ENCODE measurements at places on chromosomes 7 and 10. TPM values are rescaled to one million over a fixed set of nuclear protein-coding genes. Genes with fewer than 3 reads are reported as not detected.

The MUC3A gene
- not detected for polyA plus RNA-seq

The SH2B2 gene
- 0.24 TPM for polyA plus RNA-seq

The CCDC172 gene
- polyA plus RNA-seq: not detected

The TFPI2 gene
- polyA plus RNA-seq: not detected

The GLI3 gene
- not detected for polyA plus RNA-seq

The SPACDR gene
- 0.32 TPM for polyA plus RNA-seq

The CTAGE8 gene
- 0.35 TPM for polyA plus RNA-seq

The MAGI2 gene
- polyA plus RNA-seq: not detected

GRCh38 chr7:140870003-140870402 is 54.7 kb downstream of the BRAF start:
- no peaks in the 10 kb centered on the region for H3K4me1 ChIP-seq
- H3K27me3 ChIP-seq: no peaks in the 10 kb centered on the region
- peaks cover under 1% of the 10 kb centered on the region for H3K36me3 ChIP-seq
- DNase-seq: no peak
- H3K27ac ChIP-seq: no peak overlapping the region
- no peak overlapping the region for H3K4me3 ChIP-seq

DNA sequence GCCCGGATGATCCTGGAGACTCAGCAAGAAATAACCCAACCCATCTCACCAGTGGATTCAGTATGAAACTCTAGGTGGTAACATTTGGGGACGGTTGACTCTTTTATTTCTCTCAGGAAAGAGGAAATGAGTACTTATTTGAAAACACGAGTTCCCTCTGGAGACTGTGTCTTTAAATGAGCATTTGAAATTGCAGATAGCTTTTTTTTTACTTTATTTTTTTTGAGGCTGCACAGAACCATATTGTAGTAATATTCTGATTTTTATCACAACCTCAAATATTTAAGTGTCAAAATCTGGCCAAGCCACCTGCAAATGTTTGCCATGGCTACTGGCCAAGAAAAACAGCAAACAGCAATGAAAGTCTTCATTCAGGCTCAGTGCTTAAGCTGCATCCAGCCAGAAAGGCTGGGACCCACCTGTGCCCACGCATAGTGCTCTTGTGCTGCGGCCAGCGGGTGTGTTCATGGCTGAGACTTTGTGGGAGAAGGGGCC is 160.8 kb downstream of the CREB5 start:
- no peaks in the 10 kb centered on the region for H3K4me1 ChIP-seq
- H3K27ac ChIP-seq: no peak overlapping the region
- no peaks in the 10 kb centered on the region for H3K36me3 ChIP-seq

DNA sequence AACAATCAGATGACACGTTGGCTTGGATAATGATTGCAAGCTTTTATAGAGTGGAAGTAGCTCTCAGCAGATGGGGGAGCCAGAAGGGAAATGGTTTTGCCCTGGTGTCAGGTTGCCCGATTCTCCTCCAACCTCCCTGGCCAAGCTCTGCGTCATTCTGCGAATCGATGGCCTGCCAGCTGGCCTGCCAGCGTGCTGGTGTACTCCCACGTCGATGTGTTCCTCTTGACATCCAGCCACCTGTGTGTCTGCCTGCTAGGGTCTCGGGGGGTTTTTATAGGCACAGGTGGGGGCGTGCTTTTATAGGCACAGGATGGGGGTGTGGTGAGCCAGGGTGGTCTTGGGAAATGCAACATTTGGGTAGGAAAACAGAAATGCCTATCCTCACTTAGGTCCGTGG is 4.6 kb downstream of the NET1 start:
- no peak overlapping the region for H3K27ac ChIP-seq
- DNase-seq: no peak
- peaks cover 4% of the 10 kb centered on the region for H3K4me1 ChIP-seq
- no peak overlapping the region for H3K4me3 ChIP-seq

DNA sequence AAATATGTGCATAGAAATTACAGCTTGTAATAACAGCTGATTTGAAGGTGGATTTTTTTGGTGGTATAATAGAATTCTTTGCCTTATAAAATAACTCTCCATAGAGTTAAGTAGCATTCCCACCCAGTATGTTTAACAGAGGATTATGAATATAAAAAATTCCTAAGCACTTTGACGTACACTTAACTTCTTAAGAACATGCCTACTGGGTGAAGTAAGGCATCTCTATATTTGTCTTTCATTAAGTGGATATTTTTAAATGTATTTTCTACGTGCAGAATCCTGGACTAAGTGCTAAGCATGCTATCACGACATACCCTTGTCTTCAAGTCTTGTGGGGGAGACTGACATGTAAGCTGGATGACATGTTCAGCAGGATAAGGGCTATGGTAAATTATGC is 217.7 kb upstream of the BMPER start:
- no peaks in the 10 kb centered on the region for H3K27me3 ChIP-seq
- H3K27ac ChIP-seq: no peak overlapping the region
- H3K36me3 ChIP-seq: no peaks in the 10 kb centered on the region
- H3K4me3 ChIP-seq: no peak overlapping the region
- H3K4me1 ChIP-seq: no peaks in the 10 kb centered on the region

- no peaks in the 10 kb centered on the region for H3K4me1 ChIP-seq
- no peak overlapping the region for H3K4me3 ChIP-seq
- H3K27me3 ChIP-seq: no peaks in the 10 kb centered on the region
- H3K27ac ChIP-seq: no peak overlapping the region
- no peak for DNase-seq
Measured at GRCh38 chr7:153400735-153401593, 641.4 kb downstream of the ACTR3B start.

GRCh38 chr10:133008736-133009135 is 66.4 kb upstream of the CFAP46 start:
- H3K36me3 ChIP-seq: no peaks in the 10 kb centered on the region
- H3K4me3 ChIP-seq: no peak overlapping the region
- H3K27ac ChIP-seq: no peak overlapping the region
- no peaks in the 10 kb centered on the region for H3K4me1 ChIP-seq

- H3K27ac ChIP-seq: no peak overlapping the region
- H3K4me3 ChIP-seq: no peak overlapping the region
- H3K4me1 ChIP-seq: no peaks in the 10 kb centered on the region
- no peaks in the 10 kb centered on the region for H3K27me3 ChIP-seq
Measured at GRCh38 chr7:108358553-108358952, 97.7 kb downstream of the NRCAM start.

DNA sequence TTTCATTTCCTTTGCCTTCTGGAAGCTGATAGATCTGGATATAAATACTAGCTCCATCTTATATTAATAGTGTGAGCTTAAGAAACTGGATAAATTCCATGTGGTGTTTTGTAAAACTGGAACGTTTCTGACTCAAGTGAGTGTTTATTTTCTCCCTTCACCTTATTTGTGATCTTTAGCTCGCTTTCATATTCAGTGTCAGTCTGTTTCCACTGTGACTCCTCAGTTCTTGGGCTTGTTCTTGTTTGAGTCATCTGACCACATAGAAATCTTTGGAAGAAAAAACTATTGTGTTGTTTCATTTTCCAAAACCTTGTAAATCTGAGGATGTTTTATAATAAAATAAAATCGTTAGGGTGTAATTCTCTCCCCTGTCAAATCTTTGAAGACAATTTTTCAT is 186.4 kb downstream of the POLR1F start:
- H3K4me3 ChIP-seq: no peak overlapping the region
- DNase-seq: no peak
- H3K36me3 ChIP-seq: no peaks in the 10 kb centered on the region
- no peaks in the 10 kb centered on the region for H3K4me1 ChIP-seq
- no peaks in the 10 kb centered on the region for H3K27me3 ChIP-seq

- DNase-seq: peak; percentile 77
- H3K4me1 ChIP-seq: peaks cover 70% of the 10 kb centered on the region
- peak overlapping the region; percentile 97 for H3K27ac ChIP-seq
- H3K27me3 ChIP-seq: no peaks in the 10 kb centered on the region
- H3K4me3 ChIP-seq: peak overlapping the region; percentile 88
- peaks cover 8% of the 10 kb centered on the region for H3K36me3 ChIP-seq
Measured at GRCh38 chr10:17655567-17656146, 11.7 kb downstream of the STAM start.

DNA sequence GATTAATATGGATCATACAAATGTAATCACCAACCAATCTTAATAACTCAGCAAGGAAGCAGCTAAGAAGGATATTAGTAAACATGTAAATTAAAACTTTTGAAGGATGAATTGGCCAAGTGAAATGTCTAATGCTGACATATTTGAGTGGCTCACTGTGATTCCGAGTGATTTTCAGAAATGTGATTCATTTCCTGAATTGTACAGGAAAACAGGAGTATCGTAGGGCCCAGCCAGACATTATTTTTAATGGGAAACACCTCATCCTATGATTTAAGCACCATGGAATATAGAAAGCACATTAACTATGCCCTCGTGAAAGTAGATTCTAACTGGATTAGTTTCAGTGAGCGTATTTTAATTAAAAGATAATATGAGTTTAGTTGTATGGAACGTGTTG is 82.3 kb downstream of the LHFPL3 start:
- no peak overlapping the region for H3K4me3 ChIP-seq
- H3K36me3 ChIP-seq: no peaks in the 10 kb centered on the region
- no peak overlapping the region for H3K27ac ChIP-seq
- no peak for DNase-seq

GRCh38 chr7:2016021-2016631 is 216.6 kb downstream of the MAD1L1 start:
- DNase-seq: no peak
- peaks cover 7% of the 10 kb centered on the region for H3K4me1 ChIP-seq
- no peak overlapping the region for H3K27ac ChIP-seq
- H3K4me3 ChIP-seq: no peak overlapping the region

DNA sequence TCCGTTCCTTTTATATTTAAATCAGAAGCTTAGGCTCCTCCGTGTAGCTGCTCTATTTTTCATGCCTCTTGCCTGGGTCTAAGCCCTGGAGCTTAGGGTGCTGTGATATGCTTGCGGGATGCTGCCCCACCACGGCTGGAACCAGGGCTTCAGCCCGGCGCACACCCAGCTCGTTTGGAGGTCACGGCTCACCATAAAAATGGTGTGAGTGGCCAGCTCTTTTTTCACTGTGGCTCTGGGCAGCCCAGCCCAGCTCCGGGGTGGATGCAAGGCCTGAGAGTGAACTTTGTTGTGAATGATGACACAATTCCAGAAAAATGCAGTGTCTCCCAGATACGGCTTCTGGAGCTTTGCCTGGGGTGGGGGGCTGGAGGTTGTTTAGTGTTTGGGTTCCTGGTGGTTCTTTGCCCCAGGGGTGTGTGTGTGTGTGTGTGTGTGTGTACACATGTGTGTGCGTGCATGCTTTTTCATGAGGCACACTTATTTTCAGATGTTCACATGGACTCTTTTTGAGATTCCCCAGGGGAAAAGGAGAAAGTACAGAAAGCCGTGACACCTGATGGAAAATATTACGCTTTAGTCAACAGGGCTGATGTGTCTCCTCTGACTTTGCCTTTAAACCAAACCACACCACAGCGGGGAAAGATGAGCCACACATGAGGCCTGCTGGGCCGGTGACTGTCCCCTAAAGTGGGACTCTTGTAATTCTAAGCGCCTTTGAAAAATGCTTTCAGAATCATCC is 46.2 kb downstream of the GRK5 start:
- no peak for DNase-seq
- no peaks in the 10 kb centered on the region for H3K36me3 ChIP-seq
- H3K27ac ChIP-seq: peak overlapping the region; percentile 14

GRCh38 chr7:145839814-145840213 is 276.8 kb upstream of the CNTNAP2 start:
- H3K4me3 ChIP-seq: no peak overlapping the region
- H3K27ac ChIP-seq: no peak overlapping the region
- H3K36me3 ChIP-seq: no peaks in the 10 kb centered on the region
- no peak for DNase-seq

GRCh38 chr7:105450177-105450861 is 61.6 kb upstream of the SRPK2 start:
- H3K4me3 ChIP-seq: no peak overlapping the region
- no peaks in the 10 kb centered on the region for H3K27me3 ChIP-seq
- H3K27ac ChIP-seq: peak overlapping the region; percentile 19

GRCh38 chr10:132570771-132571649 is 33.4 kb downstream of the INPP5A start:
- no peaks in the 10 kb centered on the region for H3K36me3 ChIP-seq
- no peak for DNase-seq
- H3K4me3 ChIP-seq: no peak overlapping the region
- no peaks in the 10 kb centered on the region for H3K27me3 ChIP-seq
- no peak overlapping the region for H3K27ac ChIP-seq

- no peak overlapping the region for H3K4me3 ChIP-seq
- no peaks in the 10 kb centered on the region for H3K27me3 ChIP-seq
- H3K4me1 ChIP-seq: no peaks in the 10 kb centered on the region
- DNase-seq: no peak
- no peak overlapping the region for H3K27ac ChIP-seq
Measured at GRCh38 chr7:145434811-145435210, 599.0 kb upstream of the TPK1 start.

- H3K4me1 ChIP-seq: no peaks in the 10 kb centered on the region
- H3K36me3 ChIP-seq: no peaks in the 10 kb centered on the region
- H3K27me3 ChIP-seq: no peaks in the 10 kb centered on the region
- H3K4me3 ChIP-seq: no peak overlapping the region
- no peak overlapping the region for H3K27ac ChIP-seq
- DNase-seq: no peak
Measured at GRCh38 chr7:138352570-138353461, 107.2 kb upstream of the TRIM24 start.

DNA sequence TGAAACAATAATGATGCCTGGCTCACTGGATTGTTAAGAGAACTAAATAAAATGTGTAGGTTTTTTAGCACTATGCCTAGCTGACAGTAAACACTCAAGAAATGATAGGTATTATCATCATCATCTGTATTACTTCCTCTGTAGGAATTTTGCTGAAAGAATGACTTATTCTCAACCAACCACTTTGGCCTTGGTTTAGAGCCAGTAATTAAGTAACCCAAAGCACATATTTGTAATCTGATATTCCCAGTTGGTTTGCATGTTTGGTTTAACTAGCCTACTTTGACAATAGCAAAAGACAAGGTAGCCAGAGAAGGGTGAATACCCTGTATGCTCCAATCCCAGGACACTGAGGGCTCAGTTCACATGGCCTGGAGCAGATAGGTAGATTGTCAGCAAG is 34.4 kb downstream of the BCAP29 start:
- H3K36me3 ChIP-seq: peaks cover 11% of the 10 kb centered on the region
- no peaks in the 10 kb centered on the region for H3K4me1 ChIP-seq
- H3K27me3 ChIP-seq: no peaks in the 10 kb centered on the region
- no peak overlapping the region for H3K27ac ChIP-seq

DNA sequence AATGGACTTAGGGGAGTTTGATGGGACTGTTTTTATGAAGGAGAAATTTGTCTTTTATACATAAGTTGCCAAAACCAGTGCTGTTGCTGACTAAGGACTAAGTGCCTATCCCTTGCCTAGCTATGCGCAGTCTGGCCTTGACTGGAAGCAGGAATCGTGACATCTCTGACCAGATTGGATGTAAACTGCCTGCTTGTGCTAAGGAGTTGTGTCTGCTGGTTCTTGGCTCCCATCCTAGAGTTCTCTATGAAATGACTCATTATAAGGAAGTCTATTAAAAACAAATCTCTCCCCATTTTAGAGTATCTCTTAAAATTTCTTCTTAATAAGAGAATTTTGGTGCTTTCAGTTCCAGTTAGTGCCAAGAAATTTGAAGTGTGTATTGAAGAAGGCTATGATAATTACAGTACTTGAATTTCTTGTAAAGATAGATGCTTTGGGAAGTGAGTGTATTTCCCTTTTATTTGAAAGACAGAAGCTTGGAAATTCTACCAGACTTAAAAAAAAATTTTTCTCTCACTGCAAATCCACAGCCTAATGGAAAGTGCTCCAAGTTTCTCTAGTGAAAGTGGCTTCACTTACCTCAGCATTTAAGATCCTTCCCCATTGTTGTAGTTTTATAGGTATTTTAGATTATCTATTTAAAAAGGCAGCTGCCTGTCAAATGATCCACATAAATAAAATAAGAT is 77.6 kb downstream of the BICC1 start:
- no peaks in the 10 kb centered on the region for H3K4me1 ChIP-seq
- H3K27me3 ChIP-seq: no peaks in the 10 kb centered on the region
- no peaks in the 10 kb centered on the region for H3K36me3 ChIP-seq
- no peak overlapping the region for H3K27ac ChIP-seq
